Parietal lobe (tissue), 2 donors: ENCODE measurements at places on chromosomes 13 and 19. TPM values are rescaled to one million over a fixed set of nuclear protein-coding genes. Genes with fewer than 3 reads are reported as not detected.

CRX gene
- not detected for total RNA-seq

C5AR2 gene
- total RNA-seq, result under 0.01 TPM

CSNK1A1L gene
- total RNA-seq, result not detected

FXYD3 gene
- not detected for total RNA-seq

COL4A2 gene
- 71.1 TPM for total RNA-seq

GPC6 gene
- total RNA-seq, result 15.3 TPM

ZNF723 gene
- not detected for total RNA-seq

COL4A1 gene
- 86.7 TPM for total RNA-seq

LGALS7B gene
- total RNA-seq, result not detected

SYDE1 gene
- total RNA-seq, result 2.2 TPM

C19orf38 gene
- 0.63 TPM for total RNA-seq

CCL25 gene
- total RNA-seq, result not detected

CPB2 gene
- not detected for total RNA-seq

ZBTB32 gene
- total RNA-seq, result not detected

APLP1 gene
- 197 TPM for total RNA-seq

PRTN3 gene
- total RNA-seq, result 0.94 TPM

CDK8 gene
- 38.8 TPM for total RNA-seq

SLC7A9 gene
- total RNA-seq, result 4.4 TPM

C5AR1 gene
- total RNA-seq, result 0.31 TPM

ELANE gene
- total RNA-seq, result not detected

THSD1 gene
- total RNA-seq, result 11.9 TPM

HCST gene
- total RNA-seq, result 1.6 TPM

CALR3 gene
- total RNA-seq, result not detected

MIA gene
- not detected for total RNA-seq

SLC6A16 gene
- total RNA-seq, result 0.94 TPM

CGB3 gene
- total RNA-seq, result not detected

MCEMP1 gene
- total RNA-seq, result not detected

PDX1 gene
- not detected for total RNA-seq

ZNF208 gene
- total RNA-seq, result 14.7 TPM

KLK6 gene
- not detected for total RNA-seq

ZNF549 gene
- 41.9 TPM for total RNA-seq

STARD13 gene
- total RNA-seq, result 18.8 TPM

KLHL1 gene
- total RNA-seq, result 60.7 TPM

FGF14 gene
- 61.0 TPM for total RNA-seq
